Stimulated activated CD4-positive, alpha-beta T cell treated with anti-CD3 and anti-CD28 coated beads, TNF-alpha, amount 100 ng/mL, for 1 hour (primary cell): ENCODE measurements at places on chromosomes 3 and 15.

- no peak for DNase-seq
These were observed 39.0 kb downstream of the MNS1 start for GRCh38 chr15:56425976-56426375.

DNA sequence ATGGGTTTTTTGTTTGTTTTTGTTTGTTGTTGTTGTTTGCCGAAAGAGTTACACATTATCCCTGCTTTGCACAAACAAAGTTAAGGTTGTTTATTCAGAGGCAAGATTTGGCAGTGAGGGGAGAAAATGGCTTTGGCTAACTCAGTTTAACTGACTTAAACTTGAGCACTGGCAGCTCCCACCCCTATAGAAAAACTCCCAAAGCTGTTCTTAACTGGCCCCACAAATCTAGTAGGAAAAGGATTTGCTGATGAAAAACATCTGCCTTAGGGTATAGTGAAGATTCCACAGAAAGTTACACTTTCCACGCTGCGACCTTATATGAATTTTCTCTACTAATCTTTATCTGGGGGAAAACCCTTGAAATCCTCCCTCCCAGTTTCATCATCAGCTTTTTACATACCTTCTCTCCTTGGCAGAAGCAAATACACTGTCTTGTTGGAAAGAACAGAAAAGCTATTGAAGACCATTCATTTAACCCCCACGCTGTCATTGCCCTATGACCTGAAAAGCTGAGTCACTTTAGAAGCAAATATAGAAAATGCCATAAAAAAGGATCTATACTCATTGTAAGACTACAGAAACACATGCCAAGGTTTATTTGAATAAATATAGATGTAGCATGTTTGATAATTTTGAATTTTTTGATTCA is 551.7 kb downstream of the NR2F2 start:
- DNase-seq: no peak

DNA sequence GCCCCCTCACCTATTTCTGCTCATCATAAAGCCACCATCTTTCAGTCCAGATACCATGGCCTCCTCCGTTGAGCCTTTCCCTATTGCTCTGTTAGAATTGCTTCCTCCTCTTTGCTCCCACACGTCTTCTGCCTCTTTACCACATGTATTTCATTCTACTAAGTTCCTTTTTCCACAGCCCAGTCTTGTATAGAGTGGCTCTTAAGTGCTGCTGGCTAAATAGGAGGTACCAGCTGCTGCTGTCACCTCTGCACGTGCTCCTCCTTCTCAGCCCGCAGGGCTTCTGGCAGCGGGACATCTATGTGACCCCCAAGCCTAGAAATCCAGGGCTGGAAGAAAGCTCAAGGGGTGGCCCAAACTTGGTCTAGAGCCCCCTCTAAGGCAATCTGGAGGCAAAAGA is 38.8 kb upstream of the PLXND1 start:
- DNase-seq: no peak

DNA sequence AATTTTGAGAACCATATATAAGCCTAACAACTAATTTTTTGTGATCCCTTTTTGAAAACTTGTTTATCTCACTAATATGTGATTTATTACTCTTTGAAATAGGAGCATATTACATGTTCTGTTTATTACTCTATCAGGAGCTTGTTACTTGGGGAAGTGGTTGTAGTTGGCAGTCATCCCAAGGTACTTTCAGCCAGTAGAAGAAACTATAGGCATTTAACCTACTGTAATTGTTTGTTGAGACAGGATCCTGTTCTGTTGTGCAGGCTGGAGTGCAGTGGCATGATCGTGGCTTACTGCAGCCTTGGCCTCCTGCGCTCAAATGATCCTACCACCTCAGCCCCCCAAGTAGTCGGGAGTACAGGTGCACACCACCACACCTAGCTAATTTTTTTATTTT is 195.6 kb downstream of the TCF12 start:
- DNase-seq: no peak

- DNase-seq: no peak
These were observed 35.8 kb upstream of the ATP13A3 start for GRCh38 chr3:194522579-194523046.

- no peak for DNase-seq
These were observed 109.5 kb downstream of the CGGBP1 start for GRCh38 chr3:87949189-87949878.

DNA sequence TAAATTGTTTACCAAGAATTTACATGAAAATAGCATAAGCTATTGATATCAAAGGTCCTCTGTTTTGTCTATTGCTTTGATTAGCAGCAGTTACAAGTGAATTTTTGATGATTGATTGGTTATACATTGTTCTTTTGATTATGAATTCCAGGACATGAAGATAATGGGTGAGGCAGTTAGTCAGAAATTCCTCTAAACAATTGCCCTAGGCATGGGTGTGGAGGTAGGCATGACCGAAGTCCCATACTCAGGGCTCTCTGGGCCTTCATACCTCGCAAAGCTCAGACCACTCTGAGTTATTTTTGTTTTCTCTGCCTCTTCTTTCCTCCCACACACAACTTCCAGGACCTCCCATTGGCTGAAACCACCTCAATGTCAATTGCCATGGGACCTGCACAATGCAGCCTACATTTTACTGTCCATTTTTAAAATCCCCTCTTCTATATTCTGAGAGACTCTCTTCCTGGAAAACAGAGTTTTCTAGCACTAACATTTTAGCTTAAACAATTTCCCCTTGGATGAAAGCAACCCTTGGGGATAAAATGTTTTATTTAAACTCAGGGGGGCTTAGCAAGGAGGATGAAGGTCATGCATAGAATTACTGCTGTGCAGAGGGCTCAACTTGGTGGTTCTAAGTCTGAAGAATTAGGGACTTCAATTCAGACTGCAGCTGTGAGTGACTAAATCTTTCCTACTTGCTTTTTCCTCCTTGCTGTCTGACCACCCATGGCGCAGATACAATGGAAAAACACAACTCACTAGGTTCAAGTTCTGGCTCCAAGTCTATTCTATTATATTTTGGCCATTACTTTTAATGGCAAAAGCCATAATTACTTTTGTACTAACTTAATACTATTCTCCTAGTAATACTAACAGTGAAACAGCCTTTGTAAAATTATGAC is 594.8 kb downstream of the NTRK3 start:
- no peak for DNase-seq

- no peak for DNase-seq
These were observed 195.7 kb downstream of the OCA2 start for GRCh38 chr15:27903405-27903804.

- no peak for DNase-seq
These were observed 310.3 kb downstream of the CHST2 start for GRCh38 chr3:143429628-143430514.

GRCh38 chr3:23546181-23546580 is 259.6 kb upstream of the UBE2E1 start:
- DNase-seq: no peak

DNA sequence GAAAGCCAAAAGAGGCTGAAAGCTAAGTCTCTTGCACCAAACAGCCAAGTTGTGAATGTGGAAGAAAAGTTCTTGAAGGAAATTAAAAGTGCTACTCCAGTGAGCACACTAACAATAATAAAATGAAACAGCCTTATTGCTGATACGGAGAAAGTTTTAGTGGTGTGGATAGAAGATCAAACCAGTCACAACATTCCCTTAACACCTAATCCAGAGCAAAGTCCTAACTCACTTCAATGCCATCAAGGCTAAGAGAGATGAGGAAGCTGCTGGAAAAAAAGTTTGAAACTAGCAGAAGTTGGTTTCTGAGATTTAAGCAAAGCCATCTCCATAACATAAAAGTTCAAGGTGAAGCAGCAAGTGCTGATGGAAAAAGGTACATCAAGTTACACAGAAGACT is 288.8 kb upstream of the RARB start:
- DNase-seq: no peak

DNA sequence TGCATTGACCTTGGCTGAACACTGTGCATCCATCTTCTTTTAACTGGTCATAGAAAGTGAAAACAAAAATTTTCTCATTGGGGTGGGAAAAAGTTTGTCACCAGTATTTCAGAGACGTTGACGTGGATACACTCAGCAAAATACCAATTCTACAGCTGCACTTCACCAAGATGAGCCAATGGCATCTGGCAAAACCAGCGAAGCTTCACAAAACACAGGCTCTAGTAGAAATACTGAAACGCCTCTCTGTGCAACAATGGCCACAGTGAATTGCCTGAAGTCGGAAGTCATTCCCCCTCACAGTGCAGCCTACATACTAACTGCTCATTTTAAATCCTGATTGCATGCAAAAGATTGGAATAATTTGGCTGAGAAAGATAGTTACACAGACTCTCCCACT is 17.0 kb downstream of the PCYT1A start:
- DNase-seq: no peak

DNA sequence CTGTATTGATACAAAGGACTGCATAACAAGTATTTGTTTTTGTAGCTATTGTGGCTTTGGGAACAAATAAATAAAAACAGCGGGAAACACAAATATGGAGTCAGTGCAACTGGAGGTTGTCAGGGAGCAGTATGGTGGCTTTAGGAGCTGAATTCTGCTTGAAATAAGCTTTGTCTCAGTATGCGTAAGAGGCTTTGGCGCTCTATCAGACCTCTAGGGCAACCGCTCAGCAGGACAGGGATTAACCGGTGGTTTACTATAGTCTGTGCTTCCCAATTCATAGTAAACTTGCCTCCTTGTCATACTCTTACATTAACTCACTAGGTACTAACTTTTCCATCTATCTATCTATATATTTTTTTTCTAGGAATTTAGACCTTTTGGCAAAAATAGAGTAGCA is 104.6 kb downstream of the ZIC1 start:
- no peak for DNase-seq

DNA sequence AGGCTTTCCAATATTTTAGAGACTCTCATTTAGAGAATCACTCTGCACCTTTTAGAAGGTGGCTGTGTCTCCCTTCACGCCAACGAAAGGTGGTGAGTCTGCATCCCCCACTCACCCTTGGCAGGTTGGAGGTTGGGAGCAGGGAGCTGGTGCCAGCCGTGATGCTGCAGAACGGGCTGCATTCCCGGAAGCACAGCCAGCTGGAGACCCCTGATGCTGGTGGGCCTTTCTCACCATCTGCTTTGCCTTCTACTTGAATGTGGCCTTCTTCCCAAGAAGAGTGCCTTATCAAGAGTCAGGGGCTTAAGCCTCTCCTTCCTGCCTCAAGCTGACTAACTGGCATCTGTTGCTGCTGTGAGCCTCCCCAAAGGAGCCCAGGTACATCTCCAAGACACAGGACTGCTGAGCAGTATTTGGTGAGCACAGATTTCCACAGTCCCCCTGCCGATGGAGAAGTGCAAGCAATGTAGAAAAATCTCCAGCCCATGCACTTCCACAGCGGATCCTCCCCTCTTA is 17.7 kb upstream of the HEG1 start:
- no peak for DNase-seq

GRCh38 chr15:88378188-88378637 is 89.0 kb downstream of the MRPL46 start:
- no peak for DNase-seq
